Stimulated activated CD4-positive, alpha-beta T cell treated with anti-CD3 and anti-CD28 coated beads, Interleukin-2, amount 100 ng/mL, for 4 hours (primary cell): ENCODE measurements at places on chromosomes 5 and 9.

GRCh38 chr5:148729182-148729581 lies 74.9 kb upstream of the HTR4 start:
- no peak for DNase-seq

- DNase-seq = no peak
Measured at GRCh38 chr5:13246053-13246452, 698.4 kb downstream of the DNAH5 start.

GRCh38 chr5:125411744-125412560 lies 665.5 kb upstream of the ZNF608 start:
- no peak for DNase-seq

DNA sequence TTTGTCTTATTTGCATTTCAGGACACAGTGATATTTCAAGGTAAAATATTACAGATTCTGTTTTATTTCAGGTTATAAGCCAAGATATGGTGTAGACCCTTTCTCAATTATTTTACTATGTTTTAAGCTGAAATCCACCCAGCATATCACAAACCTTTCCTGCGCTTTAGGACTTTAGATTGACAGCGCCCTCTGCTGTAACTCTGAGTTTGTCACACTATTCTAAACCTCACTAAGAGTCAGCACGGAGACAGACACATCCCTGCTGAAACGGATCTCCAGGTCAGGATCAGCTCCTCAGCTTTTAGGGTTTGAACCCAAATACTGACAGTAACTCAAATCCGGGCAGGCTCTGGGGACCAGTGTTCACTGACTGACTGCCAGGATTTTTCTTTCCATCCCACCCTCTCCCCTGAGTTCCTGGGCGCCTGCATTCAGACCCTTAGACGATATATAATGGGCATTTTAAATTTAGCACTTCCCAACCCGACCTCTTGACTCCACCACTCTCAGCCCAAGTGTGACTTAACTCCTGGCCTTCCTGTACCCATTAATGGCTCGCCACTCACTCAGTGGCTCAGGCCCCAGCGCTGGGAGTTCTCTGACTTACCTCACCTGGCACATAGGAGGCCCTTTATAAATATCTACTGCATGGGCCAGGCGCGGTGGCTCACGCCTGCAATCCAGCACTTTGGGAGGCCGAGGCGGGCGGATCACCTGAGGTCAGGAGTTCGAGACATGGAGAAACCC lies 33.5 kb downstream of the TLX3 start:
- no peak for DNase-seq

- no peak for DNase-seq
Measured at GRCh38 chr5:172735141-172735831, 35.7 kb downstream of the DUSP1 start.

GRCh38 chr5:133704411-133704810 lies 92.1 kb upstream of the FSTL4 start:
- DNase-seq = no peak

DNA sequence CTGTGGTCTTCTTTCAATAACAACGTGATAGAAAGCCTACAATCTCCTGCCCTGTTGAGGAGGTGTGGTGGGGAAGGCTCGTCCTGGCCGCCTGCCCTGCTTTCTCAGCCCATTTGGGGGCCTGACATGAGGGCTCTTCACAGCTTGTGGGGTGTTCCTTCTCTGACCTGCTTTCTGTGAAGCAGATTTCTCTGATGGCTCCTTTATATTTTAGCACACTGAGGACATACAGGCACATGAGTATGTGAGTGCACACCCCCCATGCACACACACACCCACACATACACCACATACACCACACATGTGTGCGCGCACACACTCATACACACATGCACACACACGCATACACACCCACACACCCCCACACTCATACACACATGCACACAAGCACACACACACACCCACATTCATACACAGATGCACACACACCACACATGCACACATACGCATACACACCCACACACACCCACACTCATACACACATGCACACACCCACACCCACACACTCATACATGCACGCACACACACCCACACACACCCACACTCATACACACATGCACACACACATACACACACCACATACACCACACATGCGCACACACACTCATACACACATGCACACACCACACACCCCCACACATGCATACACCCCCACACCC lies 117.5 kb downstream of the COL5A1 start:
- no peak for DNase-seq

- DNase-seq = no peak
Measured at GRCh38 chr5:167219298-167219697, 1072.1 kb upstream of the WWC1 start.

GRCh38 chr5:79474367-79475151 lies 39.4 kb downstream of the HOMER1 start:
- no peak for DNase-seq
